Stimulated activated CD4-positive, alpha-beta T cell treated with anti-CD3 and anti-CD28 coated beads, TNF-alpha, amount 100 ng/mL, for 1 hour (primary cell): ENCODE measurements at places on chromosomes 5 and 9.

DNA sequence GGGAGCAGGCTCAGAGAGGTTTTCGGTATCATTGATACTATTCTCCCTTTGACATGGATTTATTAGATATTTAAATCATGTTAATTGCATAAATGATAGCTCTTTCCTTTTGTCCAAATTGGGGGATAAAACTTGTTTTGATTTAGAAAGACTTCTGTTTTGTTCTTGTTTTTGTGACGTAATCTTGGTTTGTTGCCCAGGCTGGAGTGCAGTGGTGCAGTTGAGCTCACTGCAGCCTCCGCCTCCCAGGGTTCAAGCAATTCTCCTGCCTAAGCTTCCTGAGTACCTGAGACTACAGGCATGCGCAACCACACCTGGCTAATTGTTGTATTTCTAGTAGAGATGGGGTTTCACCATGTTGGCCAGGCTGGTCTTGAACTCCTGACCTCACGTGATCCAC, 7.1 kb downstream of the MAT2B start:
- no peak for DNase-seq

DNA sequence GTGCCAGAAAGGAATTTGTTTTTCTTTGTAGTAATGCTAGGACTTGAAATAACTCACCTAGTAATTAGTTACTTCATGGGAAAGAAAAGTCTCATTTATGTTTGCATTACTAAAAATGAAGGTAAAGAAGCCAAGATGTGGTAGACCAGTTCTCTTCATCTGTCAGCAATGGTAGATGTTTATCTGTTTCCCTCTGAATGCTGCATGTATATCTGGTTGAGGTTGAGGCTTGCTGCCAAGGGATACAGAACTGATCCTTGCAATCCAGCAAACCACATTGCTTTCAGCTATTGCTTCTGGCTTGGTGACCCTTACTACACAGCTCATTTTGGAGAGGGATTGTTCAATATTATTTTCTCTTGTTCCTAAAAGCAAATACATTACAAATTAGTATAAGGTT, 73.6 kb downstream of the ZNF474 start:
- DNase-seq = no peak

DNA sequence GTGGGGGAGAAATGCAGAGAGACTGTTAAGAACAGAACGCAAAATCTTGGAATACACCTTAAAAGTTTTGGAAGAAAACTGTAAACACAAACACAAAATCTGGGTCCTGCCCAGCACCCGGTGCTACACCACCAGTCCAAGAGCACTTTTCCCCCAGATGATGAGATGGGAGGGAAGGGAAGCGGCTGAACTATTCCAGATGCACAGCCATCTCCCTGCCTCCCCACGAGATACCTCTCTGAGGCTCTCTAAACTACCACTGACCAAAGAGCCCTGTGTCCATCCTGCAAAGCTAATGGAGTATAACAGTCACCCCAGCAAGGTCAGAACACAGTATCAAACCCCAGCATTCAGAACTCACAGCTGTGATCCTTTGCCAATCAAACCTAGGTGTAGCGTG, 8.0 kb downstream of the SPARC start:
- no peak for DNase-seq

GRCh38 chr5:176633598-176633997, 3.1 kb downstream of the EIF4E1B start:
- no peak for DNase-seq

DNA sequence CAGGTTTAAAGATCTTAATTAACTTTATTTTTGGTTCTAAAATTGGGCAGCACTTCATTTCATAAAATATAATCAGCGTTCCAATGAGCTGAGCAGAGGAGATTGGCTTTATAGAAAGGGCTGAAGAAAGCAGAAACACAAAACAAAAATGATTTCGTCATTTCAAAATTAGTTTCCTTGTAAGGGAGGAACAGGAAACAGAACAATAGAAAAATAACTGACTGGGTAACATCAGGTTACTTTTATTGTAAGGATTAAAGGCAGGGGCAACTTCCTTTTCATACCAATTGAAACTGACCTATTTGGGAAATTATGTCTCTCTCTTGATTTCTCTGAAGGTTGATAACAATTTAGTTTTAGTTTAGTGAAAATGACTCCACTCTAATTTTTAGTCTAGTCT, 157.1 kb downstream of the ATP10B start:
- no peak for DNase-seq

GRCh38 chr5:159620853-159621540, 290.7 kb upstream of the IL12B start:
- DNase-seq = no peak

- DNase-seq = no peak
Measured at GRCh38 chr9:25936031-25936430, 257.8 kb upstream of the TUSC1 start.

DNA sequence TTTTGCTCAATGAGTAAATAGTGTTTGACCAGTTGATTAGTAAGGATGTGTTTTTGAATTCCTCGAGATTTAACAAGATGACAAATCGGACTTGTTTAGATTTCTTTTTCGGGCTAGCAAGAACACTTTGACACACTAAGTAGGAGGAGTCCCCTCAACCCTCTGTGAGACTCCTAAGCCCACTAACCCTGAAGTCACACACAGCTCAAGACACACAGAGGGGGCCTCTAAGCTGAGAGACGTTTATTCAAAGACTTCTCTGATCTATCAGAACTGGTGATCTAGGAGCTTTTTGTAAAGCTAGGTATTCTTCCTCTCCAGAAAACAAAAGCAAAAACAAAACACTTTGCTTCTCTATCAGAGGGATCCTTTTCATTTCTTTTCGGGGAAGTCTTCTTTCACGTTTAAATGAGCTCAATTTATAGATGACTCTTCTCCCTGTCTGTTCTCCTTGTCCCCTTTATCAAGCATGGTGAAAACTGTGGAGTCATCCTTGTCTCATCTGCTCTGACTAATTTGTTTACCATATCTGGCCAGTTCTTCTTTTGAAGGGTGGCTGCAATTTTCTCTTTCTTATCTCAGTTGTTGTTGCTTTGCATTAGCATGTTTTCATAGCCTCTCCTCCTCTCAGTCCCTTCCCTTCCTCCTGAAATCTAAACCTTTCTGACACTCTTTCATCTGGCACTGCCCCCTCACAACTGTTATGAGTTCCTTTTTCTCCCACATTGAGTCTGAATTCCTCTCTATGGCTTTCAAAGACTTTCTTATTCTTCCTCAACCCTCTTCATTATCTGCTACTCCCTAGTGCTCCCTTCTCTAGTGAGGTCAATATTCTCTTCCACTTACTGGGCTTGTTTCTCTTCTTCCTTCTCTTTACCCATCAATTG, 68.5 kb upstream of the RAI14 start:
- DNase-seq = no peak

GRCh38 chr5:66969484-66969883, 227.1 kb downstream of the CD180 start:
- no peak for DNase-seq

GRCh38 chr9:26802921-26803320, 89.7 kb downstream of the CAAP1 start:
- DNase-seq = no peak

DNA sequence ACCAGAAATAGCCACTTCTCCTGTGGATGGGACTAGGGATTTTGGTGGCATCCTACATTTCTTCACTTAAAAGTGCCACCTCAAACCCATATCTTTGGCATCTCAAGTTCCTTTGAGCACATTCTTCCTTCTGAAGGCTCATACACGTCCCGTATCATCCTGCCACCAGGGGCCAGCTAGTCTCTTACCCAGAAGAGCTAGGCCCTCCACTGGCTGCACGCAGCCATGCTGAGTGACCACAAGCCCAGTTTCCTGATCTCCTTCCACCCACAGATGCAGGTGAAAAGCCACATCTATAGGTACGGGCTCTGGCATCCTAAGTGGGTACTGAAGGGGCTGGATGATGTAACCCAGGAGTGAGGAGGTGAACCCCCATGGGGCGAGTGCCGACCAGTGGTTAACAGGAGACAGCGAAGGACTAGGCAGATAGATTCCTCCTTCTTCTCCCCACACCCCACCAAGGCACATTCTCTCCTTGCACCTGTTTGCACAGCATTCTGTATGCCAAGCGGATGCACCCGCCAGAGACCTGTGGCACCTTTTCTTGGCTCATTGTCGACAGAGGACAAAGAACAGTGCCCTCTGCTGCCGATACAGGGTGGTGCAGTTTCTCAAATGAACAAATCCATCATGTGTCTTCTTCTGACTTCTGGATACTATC, 14.4 kb upstream of the SCGB3A1 start:
- DNase-seq = peak; percentile 10

DNA sequence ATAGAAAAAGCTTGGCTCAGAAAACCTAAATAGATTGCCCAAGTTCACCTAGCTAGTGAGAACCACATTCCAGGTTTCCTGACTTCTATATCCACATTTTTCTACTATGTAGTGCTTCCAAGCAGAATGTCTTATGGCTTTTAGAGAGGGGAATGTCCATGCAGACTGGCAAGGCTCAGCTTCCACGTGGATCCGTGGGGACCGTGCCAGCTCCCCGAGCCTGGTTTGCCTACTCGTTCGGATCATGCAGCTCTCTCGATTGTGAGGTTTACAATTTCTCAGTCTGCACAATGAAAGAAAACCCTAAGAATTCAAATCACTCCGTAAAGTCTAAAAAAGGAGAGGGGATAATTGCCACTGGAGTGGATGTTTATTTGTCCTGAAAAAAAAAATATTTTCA, 256.5 kb upstream of the NR4A3 start:
- no peak for DNase-seq

- DNase-seq = no peak
Measured at GRCh38 chr9:130973686-130974281, 34.7 kb upstream of the FIBCD1 start.

GRCh38 chr5:141560151-141560550, 58.6 kb downstream of the DIAPH1 start:
- DNase-seq = no peak

DNA sequence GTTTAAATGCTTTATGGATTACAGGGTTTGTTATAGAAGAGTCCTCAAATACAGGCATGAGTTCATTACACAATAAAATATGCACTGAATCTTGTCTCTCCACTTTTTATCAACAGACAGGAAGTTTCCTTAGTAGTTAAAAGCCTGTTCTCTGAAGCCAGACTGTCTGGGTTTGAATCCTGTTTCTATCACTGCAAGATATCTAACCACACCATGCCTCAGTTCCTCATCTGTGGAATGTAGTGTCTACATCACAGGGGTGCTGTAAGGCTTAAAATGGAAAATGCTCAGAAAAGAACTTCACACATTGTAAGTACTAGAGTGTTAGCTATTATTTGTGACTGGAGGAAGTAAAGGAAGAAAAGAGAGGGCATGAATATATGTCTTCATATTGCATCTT, 9.3 kb downstream of the LIX1 start:
- DNase-seq = no peak

DNA sequence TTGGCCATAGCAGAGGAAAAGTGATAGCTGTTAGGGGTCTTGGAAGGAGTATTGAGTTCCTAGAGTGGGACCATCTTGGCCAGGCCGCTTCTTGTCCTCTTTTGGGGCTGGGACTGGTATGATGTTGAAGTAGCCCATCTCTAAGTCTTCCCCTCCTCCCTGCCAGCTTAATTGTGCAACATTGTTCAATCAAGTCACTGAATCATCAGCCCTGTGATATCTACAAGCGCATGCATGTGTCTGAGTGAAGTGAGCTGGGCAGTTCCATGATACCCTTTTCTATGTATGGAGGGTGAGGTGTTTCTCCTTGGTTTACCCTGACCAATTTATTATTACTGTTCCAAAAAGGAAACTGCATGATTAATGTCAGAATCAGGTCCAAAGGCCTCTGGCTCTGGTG, 112.2 kb downstream of the C9orf152 start:
- no peak for DNase-seq

GRCh38 chr9:130663258-130663976, 977 bp upstream of the PRDM12 start:
- DNase-seq = no peak
